ENCODE measurements at places on chromosomes 4 and X.

- no peak overlapping the region for H3K4me3 ChIP-seq
- no peaks in the 10 kb centered on the region for H3K36me3 ChIP-seq
- no peak overlapping the region for H3K27ac ChIP-seq
- no peak for DNase-seq
Measured at GRCh38 chr4:124035364-124036041, 638.9 kb downstream of the SPRY1 start.

DNA sequence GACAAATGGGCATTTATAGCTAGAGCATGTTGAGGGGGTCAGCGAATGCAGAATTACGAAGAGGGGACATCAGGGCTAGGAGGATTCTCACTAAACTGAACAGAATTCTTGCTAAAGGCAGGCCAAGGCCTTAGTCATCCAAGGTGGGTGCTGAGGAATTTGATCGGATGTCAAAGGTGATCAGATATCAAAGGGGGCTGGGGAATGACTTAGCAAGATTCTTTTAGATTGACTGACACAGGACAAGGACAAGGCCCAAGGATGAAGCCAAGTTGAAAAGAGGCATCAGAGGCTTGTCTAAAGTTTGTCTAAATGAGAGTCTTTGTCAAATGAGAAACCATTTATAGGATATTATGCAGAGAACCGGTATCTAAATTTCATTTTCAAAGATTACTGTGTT lies 9.7 kb downstream of the TMEM184C start:
- peaks cover 14% of the 10 kb centered on the region for H3K4me1 ChIP-seq
- DNase-seq, result no peak
- H3K4me3 ChIP-seq, result no peak overlapping the region
- H3K27me3 ChIP-seq, result no peaks in the 10 kb centered on the region

GRCh38 chr4:103100691-103101090 lies 1.1 kb upstream of the BDH2 start:
- DNase-seq, result no peak
- peaks cover 19% of the 10 kb centered on the region for H3K4me1 ChIP-seq
- no peak overlapping the region for H3K4me3 ChIP-seq
- H3K36me3 ChIP-seq, result no peaks in the 10 kb centered on the region
- no peak overlapping the region for H3K27ac ChIP-seq

DNA sequence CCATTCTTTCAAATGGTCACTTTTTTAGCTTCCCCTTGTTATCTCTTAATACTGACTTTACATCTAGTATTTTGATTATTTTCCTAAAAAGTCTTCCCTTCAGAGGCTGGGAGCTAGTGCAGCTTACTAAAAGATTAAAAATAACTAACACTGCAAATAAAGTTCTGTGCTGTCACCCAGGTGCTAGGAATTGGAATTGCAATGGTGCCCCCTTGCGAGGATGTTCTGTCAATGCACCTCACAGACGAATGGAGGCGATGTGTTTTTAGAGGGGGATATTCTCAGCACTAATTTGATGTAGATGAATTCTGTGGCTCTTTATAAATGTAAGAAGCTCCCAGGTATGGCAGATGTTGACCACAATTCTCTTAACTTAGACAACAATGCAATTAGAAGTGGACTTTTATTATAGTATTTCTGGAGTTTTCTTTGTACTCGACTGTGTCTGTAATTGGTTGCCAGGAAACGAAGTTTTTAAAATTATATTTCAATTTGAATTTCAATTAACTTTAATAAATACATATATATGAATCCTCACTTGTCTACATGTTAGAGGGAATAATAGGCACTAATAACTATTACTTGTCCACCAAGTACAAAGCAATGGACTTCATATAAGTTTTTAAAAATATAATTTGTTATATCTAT lies 22.0 kb upstream of the SMIM31 start:
- H3K4me1 ChIP-seq, result no peaks in the 10 kb centered on the region
- no peak overlapping the region for H3K27ac ChIP-seq
- H3K4me3 ChIP-seq, result no peak overlapping the region
- DNase-seq, result peak; percentile 57
- H3K27me3 ChIP-seq, result no peaks in the 10 kb centered on the region

DNA sequence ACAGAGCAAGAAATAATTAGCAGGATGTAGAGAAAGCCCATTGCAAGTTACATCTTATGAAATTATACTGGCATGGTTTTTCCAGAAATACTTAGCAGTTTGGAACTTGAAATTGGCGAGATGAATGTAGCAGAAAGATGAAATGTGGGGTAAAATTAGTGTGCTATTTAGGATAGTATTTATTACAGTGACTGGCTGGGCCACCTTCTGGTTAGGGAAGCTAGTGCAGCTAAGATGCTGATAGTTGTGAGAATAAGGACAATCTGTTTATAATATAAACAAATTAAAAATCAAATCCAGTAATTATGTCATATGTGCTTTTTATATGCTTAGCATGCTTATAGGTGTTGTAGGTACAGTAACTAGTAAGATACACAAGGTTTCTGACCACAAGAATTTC lies 74.8 kb downstream of the IL15 start:
- H3K4me1 ChIP-seq, result peaks cover 34% of the 10 kb centered on the region
- H3K27me3 ChIP-seq, result no peaks in the 10 kb centered on the region
- H3K27ac ChIP-seq, result no peak overlapping the region
- no peaks in the 10 kb centered on the region for H3K36me3 ChIP-seq
- no peak overlapping the region for H3K4me3 ChIP-seq

DNA sequence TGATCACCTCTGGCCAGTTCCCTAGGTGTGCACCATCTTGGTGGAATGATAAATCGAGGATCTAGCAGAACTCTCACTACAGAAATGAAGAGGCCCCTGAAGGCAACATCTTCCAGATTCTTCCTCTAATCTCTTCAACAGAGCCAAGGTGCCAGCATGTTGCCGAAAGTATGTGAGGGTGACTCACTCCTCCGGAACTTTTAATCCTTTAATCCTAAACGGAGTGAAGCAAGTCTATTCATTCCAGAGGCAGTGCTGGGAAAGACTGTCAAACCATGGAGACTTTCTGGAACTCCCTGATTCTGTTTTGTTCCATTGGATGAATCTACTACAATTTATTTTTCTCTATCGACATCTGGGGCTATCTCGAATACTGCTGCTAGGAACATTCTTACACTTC lies 68.7 kb downstream of the SUPT20HL2 start:
- H3K27me3 ChIP-seq, result no peaks in the 10 kb centered on the region
- peak overlapping the region; percentile 60 for H3K27ac ChIP-seq
- peaks cover 34% of the 10 kb centered on the region for H3K4me1 ChIP-seq

- no peak overlapping the region for H3K27ac ChIP-seq
- H3K4me1 ChIP-seq, result no peaks in the 10 kb centered on the region
- H3K4me3 ChIP-seq, result no peak overlapping the region
- no peaks in the 10 kb centered on the region for H3K36me3 ChIP-seq
Measured at GRCh38 chr4:156217236-156217635, 263.6 kb upstream of the CTSO start.

DNA sequence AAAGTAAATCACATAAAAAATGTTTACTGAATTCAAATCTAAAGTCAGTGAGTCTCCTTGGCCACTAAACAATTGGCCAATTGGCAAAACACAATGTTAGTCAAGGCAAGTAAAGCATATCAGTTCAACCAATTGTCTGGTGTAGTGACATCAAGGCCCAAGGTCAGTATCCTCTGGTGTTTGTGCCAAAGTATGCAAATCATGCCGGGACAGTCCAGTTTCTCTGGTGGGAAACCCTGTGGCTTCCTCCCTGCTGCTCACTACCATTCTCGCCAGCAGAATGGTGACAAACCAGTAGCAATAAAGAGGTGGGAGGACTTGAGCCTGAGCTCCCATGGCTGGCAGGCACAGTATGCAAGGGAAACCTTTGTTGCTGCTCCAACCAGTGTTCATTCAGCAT lies 314.9 kb upstream of the FGF13 start:
- H3K4me1 ChIP-seq, result no peaks in the 10 kb centered on the region
- H3K4me3 ChIP-seq, result no peak overlapping the region
- DNase-seq, result no peak
- no peak overlapping the region for H3K27ac ChIP-seq
- no peaks in the 10 kb centered on the region for H3K36me3 ChIP-seq

- H3K27me3 ChIP-seq, result no peaks in the 10 kb centered on the region
- H3K27ac ChIP-seq, result no peak overlapping the region
- H3K36me3 ChIP-seq, result no peaks in the 10 kb centered on the region
- no peak for DNase-seq
- H3K4me3 ChIP-seq, result no peak overlapping the region
Measured at GRCh38 chr4:62408454-62408853, 1208.3 kb downstream of the ADGRL3 start.

- peaks cover 33% of the 10 kb centered on the region for H3K4me1 ChIP-seq
- H3K27me3 ChIP-seq, result no peaks in the 10 kb centered on the region
- no peak overlapping the region for H3K4me3 ChIP-seq
- H3K27ac ChIP-seq, result no peak overlapping the region
- no peaks in the 10 kb centered on the region for H3K36me3 ChIP-seq
Measured at GRCh38 chr4:137707626-137708025, 175.3 kb upstream of the PCDH18 start.

DNA sequence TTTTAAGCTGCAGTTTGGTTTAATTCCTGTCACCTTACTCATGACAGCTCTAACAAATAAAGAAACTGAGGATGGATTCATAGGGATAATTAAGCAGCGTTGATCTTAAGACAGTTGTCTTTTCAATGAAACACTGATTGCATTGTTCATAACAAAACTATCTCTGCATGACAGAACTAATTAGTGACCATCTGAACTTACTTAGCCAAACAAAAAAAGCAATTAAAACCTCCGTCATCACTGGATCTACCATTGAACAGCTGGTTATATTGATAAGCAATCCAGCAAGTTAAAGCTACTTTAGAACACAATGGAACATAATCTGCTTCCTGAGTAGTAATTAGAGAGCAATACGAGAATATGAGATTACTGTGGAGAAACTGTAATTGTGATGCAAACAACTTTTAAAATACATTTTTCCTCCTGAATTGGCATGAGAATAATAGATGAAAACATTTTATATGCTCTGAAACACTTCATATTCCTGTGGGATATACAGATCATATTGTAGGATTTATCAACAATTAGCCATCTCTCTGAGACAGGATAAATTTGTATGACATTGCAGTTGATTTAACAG lies 2576.8 kb downstream of the PCDH7 start:
- no peaks in the 10 kb centered on the region for H3K4me1 ChIP-seq
- no peak overlapping the region for H3K27ac ChIP-seq
- no peak for DNase-seq
- H3K4me3 ChIP-seq, result no peak overlapping the region

- no peak for DNase-seq
- H3K4me1 ChIP-seq, result no peaks in the 10 kb centered on the region
- H3K27ac ChIP-seq, result no peak overlapping the region
- H3K36me3 ChIP-seq, result no peaks in the 10 kb centered on the region
- no peak overlapping the region for H3K4me3 ChIP-seq
- no peaks in the 10 kb centered on the region for H3K27me3 ChIP-seq
Measured at GRCh38 chr4:160372390-160372789, 1269.5 kb downstream of the RAPGEF2 start.

GRCh38 chr4:189504220-189504619 lies 436.5 kb upstream of the FRG1 start:
- DNase-seq, result no peak
- H3K27me3 ChIP-seq, result no peaks in the 10 kb centered on the region
- no peaks in the 10 kb centered on the region for H3K4me1 ChIP-seq
- H3K27ac ChIP-seq, result no peak overlapping the region

GRCh38 chr4:13527981-13528820 lies 16.1 kb downstream of the NKX3-2 start:
- no peak for DNase-seq
- peaks cover 97% of the 10 kb centered on the region for H3K27me3 ChIP-seq
- no peak overlapping the region for H3K27ac ChIP-seq
- H3K36me3 ChIP-seq, result no peaks in the 10 kb centered on the region

DNA sequence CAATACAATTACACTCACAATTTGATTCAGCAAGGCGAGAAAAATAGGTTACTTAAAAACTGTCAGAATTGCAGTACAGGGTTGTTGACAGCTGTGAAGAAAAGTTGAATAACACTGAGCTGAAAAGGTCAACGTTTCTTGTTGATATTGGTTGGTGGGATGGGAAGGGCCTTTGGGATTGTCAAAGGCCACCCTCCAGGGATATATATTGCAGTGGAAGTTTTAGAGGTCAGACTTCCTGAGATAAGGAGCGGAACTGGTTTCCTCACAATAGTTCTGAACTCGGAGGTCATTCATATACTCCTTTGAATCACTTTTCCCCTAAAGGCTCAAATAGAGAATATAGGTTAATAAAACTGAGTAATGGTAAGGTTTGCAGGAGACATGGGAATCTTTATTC lies 417.2 kb downstream of the RAPGEF2 start:
- no peak overlapping the region for H3K4me3 ChIP-seq
- no peaks in the 10 kb centered on the region for H3K36me3 ChIP-seq
- no peaks in the 10 kb centered on the region for H3K27me3 ChIP-seq
- H3K27ac ChIP-seq, result no peak overlapping the region
- no peak for DNase-seq
- H3K4me1 ChIP-seq, result no peaks in the 10 kb centered on the region

- H3K36me3 ChIP-seq, result no peaks in the 10 kb centered on the region
- H3K27me3 ChIP-seq, result no peaks in the 10 kb centered on the region
- no peak overlapping the region for H3K27ac ChIP-seq
- H3K4me1 ChIP-seq, result no peaks in the 10 kb centered on the region
Measured at GRCh38 chr4:52358883-52359321, 300.2 kb downstream of the USP46 start.

- H3K4me3 ChIP-seq, result no peak overlapping the region
- peaks cover 9% of the 10 kb centered on the region for H3K4me1 ChIP-seq
- peaks cover 3% of the 10 kb centered on the region for H3K27me3 ChIP-seq
- peak overlapping the region; percentile 18 for H3K27ac ChIP-seq
Measured at GRCh38 chr4:153676486-153676885, 7.6 kb upstream of the TLR2 start.

DNA sequence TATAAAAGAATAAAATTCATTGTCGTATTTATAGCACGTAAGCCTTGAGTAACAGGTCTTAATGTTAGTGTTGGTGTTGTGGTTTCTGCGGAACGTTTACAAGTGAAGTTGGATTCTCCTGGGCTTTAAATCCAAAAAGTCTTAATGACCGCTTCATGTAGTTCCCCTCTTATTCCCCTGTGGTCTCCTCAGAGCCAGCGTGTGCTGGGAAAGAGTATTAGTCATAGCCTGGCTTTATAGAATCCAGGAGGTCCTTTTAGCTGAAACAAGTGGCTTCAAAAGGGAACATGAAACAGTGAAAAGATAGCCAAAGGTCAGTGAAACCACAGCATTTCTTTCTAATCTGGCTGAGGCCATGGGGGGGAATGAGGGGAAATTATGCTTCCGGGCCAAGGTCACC lies 79.1 kb downstream of the CLCN4 start:
- no peaks in the 10 kb centered on the region for H3K36me3 ChIP-seq
- H3K27ac ChIP-seq, result peak overlapping the region; percentile 21
- peak; percentile 75 for DNase-seq
- no peaks in the 10 kb centered on the region for H3K27me3 ChIP-seq
- peaks cover 24% of the 10 kb centered on the region for H3K4me1 ChIP-seq
- no peak overlapping the region for H3K4me3 ChIP-seq

DNA sequence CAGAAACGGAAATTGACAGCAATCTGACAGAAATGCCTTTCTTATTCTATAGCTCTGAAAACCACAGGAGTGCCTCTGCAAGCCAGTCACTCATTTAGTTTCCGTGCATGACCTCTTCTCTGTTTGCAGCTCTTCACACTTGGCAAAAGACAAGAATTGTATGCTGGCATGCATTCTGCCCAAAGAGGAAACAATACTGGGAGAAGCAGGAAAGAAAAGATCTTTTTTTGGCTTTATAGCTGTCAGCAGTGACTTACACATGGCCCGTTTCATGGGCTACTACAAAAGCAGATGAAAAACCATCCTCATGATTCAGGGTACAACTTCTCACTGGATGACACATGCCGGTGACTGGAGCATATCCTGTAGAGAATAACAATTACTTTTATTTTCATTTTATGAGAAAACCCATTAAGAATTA lies 249.4 kb downstream of the ADAMTS3 start:
- peaks cover 36% of the 10 kb centered on the region for H3K4me1 ChIP-seq
- no peaks in the 10 kb centered on the region for H3K36me3 ChIP-seq
- no peaks in the 10 kb centered on the region for H3K27me3 ChIP-seq
- H3K4me3 ChIP-seq, result peak overlapping the region; percentile 34

- no peaks in the 10 kb centered on the region for H3K27me3 ChIP-seq
- no peak overlapping the region for H3K4me3 ChIP-seq
- H3K4me1 ChIP-seq, result no peaks in the 10 kb centered on the region
Measured at GRCh38 chrX:29762006-29762405, 453.4 kb upstream of the MAGEB2 start.
